Neural progenitor cell (in vitro differentiated cells): ENCODE measurements at places on chromosomes 3 and 15.
A peak's percentile ranks its signal among the peaks of the same experiment; 100 is the strongest.

GRCh38 chr3:43248185-43248583 is 38.2 kb upstream of the SNRK start:
- no peak for DNase-seq

GRCh38 chr3:178036451-178037144 is 499.6 kb upstream of the KCNMB2 start:
- DNase-seq = no peak

- no peak for DNase-seq
Measured at GRCh38 chr15:92808598-92809063, 91.5 kb upstream of the CHD2 start.

- DNase-seq = peak; percentile 57
Measured at GRCh38 chr3:152524198-152525140, 255.7 kb downstream of the MBNL1 start.

- DNase-seq = no peak
Measured at GRCh38 chr3:169847896-169848295, 21.8 kb downstream of the LRRC31 start.

DNA sequence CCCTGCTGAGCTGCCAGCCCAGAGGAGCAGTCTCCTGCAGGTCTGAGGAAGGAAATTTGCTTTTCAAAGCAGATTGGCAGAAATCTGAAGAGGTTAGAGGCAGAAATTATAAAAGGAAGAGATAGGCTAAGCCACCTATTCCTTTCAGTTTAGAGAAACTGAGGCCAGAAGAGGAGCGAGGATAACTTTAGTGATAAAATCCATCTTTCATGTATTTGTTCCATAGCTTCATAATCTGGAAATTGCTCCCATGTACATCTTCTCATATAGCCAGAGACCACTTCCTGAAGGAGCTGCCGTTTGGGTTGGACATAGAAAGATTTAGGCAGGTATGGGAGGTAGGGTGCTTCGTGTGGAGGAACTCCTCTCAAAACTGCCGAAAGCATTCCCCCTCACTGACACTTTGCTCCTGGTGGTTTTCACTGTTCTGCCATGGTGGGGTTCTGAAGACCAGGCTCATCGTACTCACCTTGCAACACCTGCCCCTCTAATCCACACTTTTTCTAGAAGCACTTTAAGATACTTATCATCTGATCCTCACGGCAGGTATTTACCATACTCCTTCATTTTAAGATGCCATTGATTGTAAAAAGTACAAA is 670 bp upstream of the ACAP2 start:
- DNase-seq = peak; percentile 12

DNA sequence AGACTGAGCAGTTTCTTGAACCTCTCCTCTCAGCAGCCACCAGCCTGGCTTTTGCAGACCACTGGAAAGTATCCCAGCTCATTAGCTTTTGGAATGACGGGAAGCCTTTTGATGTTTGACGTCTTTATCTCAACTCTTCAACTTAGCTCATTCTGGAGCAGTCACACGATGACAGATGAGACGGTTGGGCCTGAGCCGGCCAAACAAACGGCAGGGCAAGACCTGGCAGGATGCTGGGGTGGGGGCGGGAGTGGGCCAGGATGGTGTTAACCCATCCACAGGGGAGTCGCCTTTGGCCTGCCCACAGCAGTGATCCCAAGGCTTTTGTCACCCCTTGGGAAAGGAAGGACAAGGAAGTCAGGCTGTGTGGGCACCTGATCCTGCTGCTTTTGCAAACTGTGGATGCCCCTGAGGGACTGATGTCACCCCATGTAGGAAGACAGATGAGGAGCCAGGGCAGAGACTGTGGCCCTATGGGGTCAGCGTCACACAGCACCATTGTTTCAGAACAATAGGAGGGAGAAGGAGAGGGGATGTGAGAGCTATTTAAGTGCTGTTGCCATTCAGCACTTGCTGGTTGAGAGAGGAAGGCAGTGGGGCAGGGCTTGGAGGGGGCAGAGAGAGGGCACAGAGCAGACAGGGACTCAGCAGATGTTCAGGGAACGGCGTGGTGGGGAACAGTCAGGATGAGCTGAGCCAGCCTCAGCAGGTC is 121.9 kb upstream of the CTDSPL start:
- DNase-seq = no peak

DNA sequence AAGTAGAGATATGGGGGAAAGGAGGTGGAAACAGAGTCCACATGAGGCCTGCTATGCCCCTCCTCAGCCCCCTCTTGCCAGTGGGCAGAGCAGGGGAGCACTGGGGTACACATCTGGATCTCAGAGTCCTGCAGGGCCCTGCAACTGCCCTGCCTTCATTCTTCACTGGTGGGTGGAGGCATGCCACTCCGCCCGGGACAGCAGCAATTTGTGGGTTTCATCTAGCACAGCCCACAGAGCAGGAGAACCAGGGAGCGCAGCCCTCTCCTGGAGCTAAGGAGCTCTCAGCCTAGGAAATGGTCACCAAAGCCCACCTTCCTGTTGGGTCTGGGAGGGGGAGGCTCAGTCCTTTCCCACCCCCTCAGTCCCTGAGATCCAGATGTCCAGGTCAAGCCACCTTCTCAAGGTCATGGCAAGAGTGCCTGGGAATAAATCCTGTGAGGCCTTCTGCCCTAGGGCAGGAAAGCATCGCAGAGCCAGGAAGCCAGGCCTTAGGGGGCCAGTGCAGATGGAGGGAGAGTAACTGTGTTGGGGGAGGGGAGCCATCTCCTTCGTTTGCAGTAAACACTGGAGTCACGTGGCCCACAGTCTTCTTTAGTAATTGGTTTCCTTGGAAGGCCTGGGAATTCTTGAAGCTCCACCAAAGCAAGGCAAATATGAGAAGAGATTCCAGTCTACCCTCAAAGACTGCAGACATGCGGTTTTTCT is 31.0 kb downstream of the ANP32A start:
- peak; percentile 51 for DNase-seq

- DNase-seq = no peak
Measured at GRCh38 chr3:14771593-14772497, 46.9 kb upstream of the FGD5 start.

DNA sequence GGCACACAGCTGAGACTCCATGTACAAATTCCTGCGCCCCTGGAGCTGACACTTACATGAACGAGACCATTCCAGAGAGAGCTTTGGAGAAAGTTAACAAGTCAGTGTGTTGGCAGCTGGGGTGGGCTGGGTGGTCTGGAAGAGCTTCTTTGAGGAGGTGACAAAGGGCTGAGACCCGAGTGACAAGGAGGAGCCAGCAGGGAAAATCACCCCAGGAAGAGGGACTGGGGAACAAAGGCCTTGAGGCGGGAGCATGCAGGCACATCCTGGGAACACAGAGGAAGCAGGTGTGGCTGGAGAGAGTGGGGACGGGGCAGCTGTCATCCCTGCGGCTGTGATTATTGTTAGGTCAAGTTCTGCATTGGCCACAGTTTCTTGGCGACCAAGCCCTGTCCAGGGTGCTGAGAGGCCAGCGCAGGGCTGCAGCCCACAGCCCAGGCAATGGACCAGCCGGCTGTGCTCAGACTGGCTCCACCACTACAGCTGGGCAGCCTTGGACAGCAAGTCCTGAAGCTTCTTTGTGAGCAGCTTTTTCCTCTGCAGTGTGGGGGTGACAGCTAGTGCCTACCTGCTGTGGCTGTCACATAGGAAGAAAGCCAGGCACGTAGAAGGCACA is 34.2 kb upstream of the PRR23E start:
- DNase-seq = peak; percentile 93

DNA sequence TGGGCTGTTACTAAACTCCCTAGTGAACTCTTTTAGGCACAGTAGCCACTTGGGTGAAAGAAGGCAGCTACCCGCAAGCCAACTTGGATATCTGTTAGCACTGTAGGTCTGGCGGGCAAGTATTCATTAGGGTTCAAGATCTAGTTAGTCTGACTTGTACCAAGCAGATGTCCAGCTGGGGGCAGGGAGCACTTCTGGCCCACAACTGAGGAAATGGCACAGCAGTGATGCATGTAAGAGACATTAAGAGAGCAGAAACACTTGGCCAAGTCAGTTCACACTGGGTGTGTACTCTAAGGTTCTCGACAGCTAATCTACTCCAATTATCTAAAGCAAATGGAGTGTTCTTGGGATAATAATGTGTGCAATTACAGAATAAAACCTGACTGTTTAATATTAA is 131.7 kb downstream of the CTNNB1 start:
- no peak for DNase-seq

- no peak for DNase-seq
Measured at GRCh38 chr3:126360714-126361060, 3.5 kb upstream of the KLF15 start.

- peak; percentile 77 for DNase-seq
Measured at GRCh38 chr15:70362886-70363285, 265.2 kb upstream of the TLE3 start.

GRCh38 chr3:42189001-42189460 is 77.0 kb downstream of the CCK start:
- no peak for DNase-seq

- DNase-seq = no peak
Measured at GRCh38 chr3:133475245-133476010, 75.6 kb downstream of the BFSP2 start.

GRCh38 chr3:23928524-23928923 is 11.6 kb downstream of the RPL15 start:
- no peak for DNase-seq

GRCh38 chr3:45236964-45237363 is 10.9 kb upstream of the TMEM158 start:
- DNase-seq = no peak

GRCh38 chr15:58467121-58467721 is 35.4 kb downstream of the LIPC start:
- peak; percentile 4 for DNase-seq

DNA sequence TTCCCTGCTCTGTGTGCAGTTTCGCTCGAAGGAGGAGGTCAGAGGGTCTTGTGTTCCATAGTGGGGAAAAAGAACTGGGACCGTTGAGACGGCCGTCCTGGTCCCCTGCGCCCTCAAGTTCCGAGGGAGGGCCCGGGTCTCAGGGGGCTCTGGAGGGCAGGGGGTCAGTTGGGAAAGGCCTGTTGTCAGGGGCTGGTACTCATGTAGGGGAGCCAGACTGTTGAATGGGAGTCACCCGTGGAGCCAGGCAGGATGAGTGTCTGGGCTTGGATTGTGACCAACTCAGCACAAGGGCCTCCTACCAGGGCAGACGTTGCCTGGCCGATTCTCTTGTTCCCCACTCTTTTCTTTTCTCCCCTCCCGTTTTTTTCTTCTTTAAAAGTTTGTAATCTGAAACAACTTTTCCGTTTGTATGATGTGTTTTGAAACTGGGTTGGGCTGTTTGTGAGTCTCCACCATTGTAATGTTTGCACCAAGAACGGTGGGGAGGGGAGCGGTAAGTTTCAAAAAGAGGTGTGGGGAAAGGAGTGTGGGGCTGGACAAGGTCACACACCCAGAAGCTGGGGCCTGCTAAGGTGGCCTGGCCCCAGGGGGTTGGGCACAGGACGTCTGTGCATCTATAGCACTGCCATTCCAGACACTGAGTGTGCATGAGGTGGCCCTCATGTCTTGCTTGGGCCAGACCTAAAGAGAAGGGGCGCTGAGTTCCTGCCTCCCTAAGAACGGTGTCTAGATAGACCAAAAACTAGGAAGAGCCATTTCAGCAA is 1.1 kb downstream of the CMTM7 start:
- DNase-seq = no peak

- no peak for DNase-seq
Measured at GRCh38 chr3:156030723-156031122, 89.7 kb upstream of the KCNAB1 start.

DNA sequence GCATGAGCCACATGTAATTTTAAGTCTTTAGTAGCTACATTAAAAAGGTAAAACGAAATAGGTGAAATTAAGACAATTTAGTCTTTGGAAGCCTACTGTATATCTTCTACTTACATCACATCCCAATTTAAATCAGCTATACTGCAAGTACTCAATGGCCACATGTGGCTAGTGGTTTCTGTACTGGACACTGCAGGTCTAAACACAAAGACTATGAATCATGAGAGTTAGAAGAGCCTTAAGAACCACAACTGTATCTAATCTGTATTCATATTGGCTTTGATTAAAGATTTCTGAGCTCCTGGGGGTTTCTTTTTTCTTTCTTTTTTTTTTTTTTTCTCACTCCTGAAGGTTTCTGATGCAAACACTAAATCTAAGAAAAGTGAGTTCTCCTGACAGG is 2.3 kb upstream of the EIF1B start:
- no peak for DNase-seq

- DNase-seq = no peak
Measured at GRCh38 chr15:35671197-35671596, 125.2 kb upstream of the DPH6 start.

DNA sequence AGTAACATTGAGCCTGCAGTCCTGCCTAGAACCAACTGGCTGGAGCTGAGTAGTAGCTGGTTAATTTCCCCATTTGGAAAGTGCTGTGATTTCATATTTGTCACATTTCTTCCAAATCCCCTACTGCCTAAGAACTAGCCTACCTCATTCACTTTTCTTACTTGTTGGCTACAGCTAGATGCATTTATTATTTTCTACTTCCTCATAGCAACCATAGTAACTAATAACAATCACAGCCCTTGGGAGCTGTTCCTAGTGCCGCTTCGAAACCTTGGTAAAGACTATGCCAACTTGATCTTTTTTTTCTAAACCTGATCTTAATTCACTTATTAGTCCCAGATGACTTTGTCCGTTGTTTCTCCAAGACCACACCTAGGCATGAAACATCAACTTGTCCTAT is 240.3 kb downstream of the FGF12 start:
- no peak for DNase-seq

- no peak for DNase-seq
Measured at GRCh38 chr3:52289747-52290595, 2.3 kb downstream of the GLYCTK start.

GRCh38 chr3:134630506-134630905 is 20.3 kb downstream of the KY start:
- DNase-seq = no peak
